Activated naive CD4-positive, alpha-beta T cell treated with anti-CD3 and anti-CD28 coated beads, Interleukin-2, amount 50 U/mL, for 72 hours (primary cell): ENCODE measurements at places on chromosomes 2 and 18.

DNA sequence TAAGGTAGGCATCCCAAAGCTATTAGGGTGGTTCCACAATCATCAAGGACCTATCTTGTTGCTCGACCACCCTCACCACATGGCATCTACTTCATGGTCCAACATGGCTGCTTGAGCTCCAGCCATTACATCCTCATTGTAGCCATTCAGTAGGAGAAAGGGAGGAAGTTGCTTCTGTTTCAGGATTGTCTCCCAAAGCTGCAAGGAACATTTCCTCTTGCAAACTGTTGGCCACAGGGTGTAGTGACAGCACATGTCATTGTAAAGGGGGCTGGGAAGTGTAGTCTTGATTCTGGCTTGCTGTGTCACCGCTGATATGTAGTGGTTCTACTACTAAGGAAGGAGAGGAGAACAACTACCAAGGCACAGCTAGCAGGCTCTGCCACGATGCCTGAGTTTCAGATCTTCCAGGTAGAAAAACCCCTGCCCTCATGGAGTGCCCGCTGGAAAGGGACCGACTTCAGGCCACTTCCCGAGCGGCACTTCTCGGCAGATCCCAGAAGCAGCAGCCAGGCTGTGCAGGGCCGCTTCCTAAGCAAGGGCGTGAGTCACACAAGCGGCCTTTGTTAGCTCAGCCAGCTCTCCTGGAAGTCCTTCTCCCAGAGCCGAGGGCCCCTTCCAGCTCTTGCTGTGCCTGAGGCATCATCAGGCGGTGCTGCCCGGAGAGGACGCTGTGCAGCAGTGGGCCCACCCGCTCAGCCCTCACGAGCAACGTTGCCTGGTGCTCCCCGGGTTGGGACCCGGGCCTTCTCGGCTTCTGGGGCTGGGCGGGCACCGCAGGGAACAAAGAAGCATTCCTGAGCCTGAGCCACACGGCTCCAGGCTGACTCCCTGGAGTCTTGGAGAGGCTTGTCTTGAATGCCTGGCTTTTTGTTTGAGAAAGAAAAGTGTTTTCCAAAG lies 58.2 kb downstream of the HS6ST1 start:
- DNase-seq: no peak

- no peak for DNase-seq
These were observed 134.6 kb downstream of the CTIF start for GRCh38 chr18:48673456-48673852.

- DNase-seq: no peak
These were observed 107.8 kb downstream of the MEP1B start for GRCh38 chr18:32297579-32298170.

DNA sequence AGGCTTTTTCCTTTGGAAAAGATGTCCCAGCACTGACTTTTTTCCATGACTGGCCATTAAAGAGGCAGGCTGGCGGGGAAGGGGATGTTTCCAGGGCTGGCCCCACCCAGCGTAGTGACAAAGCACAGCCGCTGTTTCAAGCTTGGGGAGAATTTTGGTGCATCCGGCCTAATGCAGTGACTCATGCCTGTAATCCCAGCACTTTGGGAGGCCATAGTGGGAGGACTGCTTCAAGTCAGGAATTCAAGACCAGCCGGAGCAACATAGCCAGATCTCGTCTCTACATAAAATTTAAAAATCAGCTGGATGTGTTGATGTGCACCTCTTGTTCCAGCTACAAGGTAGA lies 78.0 kb upstream of the SH3BP4 start:
- no peak for DNase-seq

- no peak for DNase-seq
These were observed 201.3 kb upstream of the APCDD1 start for GRCh38 chr18:10252952-10253705.

GRCh38 chr2:164993287-164994016 lies 38.1 kb upstream of the SLC38A11 start:
- DNase-seq: no peak

DNA sequence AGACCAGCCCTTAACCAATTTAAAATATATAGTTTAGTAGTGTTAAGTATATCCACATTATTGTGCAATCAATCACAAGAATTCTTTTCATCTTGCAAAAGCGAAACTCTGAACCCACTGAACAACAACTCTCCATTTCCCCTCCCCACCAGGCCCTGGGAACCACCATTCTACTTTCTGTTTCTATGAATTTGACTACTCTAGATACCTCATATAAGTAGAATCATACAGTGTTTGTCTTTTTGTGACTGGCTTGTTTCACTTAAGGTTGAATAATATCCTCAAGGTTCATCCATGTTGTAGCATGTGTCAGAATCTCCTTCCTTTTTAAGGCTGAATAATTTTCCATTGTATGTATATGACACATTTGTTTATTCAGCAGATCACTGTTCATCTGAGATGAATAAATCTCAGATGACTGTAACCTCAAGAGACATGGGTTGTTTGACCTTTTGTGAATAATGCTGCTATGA lies 8.1 kb upstream of the SOS1 start:
- DNase-seq: no peak

- DNase-seq: no peak
These were observed 118.9 kb upstream of the ARL5A start for GRCh38 chr2:151946899-151947812.

DNA sequence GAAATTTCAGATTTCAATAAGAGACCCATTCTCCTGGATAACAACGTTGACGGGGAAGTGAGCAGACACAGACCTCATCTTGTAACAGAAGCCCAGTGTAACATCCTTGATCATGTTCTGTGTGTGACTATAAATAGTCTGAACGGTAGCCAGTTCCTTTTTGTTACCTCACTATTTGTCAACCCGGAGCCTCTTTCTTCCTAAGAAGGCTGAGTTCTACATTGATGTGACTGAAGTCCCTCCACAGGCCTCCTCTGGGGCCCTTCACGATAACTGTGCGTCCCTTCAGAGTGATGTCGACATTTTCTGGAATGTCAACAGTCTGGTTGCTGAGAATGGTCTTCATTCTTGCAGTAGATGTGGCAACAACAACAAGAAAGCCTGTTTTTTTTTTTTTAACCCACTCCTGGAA lies 6.3 kb upstream of the PLEKHM3 start:
- DNase-seq: no peak

DNA sequence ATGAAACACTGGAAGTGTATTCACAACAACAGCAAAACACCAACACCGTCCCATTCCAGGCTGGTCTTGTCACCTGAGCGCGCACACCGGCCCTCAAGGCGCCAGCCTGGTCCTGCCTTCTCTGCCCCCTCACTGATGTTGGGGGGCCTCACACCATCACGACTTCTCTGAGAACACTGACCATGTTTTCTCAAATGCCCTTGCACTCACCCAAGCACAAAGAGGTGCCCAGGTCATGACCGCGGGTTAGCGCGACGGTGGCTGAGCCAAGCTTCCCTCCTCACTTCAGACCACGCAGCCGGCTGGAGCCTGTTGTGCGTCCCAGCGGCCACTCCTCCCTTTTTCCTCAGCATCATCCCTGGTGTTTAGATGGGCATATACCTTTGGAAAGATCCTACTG lies 101.3 kb upstream of the SALL3 start:
- DNase-seq: no peak

- DNase-seq: no peak
These were observed 79.2 kb upstream of the MGAT5 start for GRCh38 chr2:134174711-134175110.

DNA sequence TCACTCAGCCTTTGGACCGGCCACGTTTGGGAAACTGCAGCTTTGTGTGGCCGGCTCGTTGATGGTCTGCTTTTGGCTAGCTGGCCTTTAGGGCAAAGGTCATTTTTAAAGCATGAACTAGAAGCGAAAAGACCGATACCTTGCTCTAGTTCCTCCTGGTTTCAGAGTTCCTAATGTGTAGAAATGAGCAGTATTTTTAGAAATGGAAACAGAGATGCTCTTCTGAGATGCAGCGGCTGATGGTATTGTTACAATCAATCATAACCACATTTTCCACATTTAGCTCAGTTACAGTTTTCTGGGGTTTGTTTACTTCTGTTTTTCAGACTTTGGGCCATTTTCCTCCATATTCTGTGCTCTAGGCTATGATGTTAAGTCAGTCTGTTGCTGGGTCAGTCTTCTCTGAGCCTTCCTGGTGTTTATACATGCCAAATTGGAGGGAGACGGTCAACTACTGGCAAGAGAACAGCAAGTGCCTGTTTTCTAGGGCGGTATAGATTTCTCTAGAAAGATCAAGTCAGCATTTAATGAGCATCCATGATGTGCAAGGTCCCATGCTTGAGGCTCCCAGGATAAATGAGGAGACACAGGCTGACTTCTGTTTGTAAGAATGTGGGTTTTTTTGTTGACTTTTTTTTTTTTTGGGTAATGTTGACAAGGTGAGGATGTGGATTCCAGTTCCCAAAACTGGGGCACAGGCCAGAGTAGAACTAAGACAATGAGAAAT lies 28.0 kb downstream of the RNF144A start:
- DNase-seq: no peak

GRCh38 chr2:35447821-35448220 lies 907.8 kb upstream of the CRIM1 start:
- no peak for DNase-seq

GRCh38 chr2:401019-401679 lies 113.3 kb upstream of the ALKAL2 start:
- no peak for DNase-seq

- no peak for DNase-seq
These were observed 12.8 kb upstream of the MSGN1 start for GRCh38 chr2:17803497-17803896.

DNA sequence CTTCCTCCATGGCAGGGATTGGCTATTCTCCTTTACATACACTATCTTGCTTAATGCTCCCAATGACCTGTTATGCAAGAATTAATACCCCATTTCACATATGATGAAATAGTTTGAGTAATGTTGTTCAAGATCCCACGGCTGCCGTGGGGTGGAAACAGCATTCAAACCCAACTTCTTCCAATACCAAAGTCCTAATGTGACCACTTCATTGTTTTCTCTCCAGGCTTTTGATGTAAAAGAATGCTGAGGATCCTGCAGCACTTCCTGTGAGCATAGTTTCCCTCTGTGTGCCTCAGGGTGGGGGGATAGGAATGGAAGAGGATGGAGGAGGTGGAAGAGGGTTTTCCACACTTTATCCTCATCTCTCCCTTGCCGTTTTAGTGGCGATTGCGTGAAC lies 199.4 kb downstream of the IRS1 start:
- no peak for DNase-seq

DNA sequence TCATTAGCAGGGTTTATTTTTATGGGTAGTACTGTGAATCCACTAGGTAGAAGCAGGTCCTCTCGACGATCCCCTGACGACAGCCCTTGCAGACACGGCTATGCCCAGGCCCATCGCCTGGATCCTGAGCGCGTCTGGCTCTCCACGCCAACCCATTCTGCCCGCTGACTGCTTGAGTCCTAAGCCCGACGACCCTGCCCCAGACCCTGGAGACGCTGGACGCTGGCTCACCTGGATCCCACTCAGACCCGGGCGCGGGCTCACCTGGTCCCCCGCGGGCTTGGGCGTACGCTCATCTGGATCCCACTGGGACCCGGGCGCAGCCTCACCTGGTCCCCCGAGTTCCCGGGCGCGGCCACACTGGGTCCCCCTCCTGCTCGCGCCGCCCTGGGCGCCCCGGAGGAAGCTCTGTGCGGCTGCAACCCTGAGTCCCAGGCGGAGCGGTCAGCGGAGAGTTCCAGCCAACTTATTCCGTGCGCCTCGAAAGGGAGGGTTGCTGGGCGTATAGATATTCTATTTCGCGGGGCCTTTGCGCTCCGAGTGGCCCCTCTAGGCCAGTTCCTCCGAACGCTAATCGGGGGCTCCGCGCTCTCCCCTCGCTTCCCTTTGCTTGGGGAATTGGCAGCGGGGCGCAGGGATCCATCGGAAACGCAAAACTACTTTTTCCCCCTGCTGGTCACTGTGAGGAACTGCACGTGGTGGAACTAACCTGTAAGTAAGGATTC lies 22.4 kb upstream of the RMP24 start:
- peak; percentile 50 for DNase-seq

DNA sequence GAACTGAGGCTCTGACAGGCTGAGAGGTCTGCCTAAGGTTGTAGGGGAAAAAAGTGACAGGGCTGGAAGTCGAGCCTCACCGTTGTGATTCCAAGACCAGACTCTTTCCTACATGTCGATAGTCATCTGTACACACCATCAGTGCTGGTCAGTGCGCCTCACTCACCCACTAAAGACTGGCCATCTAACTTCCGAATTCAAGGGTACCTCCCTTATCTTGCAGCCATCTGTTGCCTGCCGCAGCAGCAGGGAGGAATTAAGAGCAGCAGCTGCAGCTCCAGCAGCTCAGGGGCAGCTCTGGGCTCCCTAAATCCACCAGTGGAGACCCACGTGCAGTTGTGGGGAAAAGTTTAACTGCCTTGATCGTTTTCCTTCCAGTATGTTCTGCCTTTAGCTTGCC lies 32.6 kb upstream of the GPR39 start:
- DNase-seq: no peak

- DNase-seq: no peak
These were observed 233.0 kb downstream of the TFCP2L1 start for GRCh38 chr2:121052023-121052422.

GRCh38 chr18:67381608-67382150 lies 134.8 kb downstream of the DSEL start:
- DNase-seq: no peak

GRCh38 chr2:148259674-148260073 lies 238.8 kb downstream of the MBD5 start:
- DNase-seq: no peak

DNA sequence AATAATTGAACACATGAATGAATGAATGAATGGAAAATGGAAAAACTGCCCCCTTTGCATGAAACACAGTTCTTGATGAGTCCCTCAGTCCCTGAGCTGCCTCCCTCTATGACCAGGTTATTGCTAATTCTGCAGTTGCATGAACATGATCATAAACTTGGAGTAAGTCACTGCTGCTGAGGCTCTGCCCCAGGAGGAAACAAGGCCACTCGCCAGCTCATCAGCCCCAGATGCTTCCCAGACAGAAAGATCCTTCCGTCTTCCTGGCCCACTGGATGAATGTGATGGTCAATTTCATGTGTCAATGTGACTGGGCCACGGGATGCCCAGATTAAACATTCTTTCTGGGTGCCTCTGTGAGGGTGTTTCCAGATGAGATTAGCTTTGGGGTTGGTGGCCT lies 16.4 kb downstream of the GPR45 start:
- DNase-seq: no peak

- no peak for DNase-seq
These were observed 74.5 kb downstream of the EPB41L3 start for GRCh38 chr18:5469340-5469739.

DNA sequence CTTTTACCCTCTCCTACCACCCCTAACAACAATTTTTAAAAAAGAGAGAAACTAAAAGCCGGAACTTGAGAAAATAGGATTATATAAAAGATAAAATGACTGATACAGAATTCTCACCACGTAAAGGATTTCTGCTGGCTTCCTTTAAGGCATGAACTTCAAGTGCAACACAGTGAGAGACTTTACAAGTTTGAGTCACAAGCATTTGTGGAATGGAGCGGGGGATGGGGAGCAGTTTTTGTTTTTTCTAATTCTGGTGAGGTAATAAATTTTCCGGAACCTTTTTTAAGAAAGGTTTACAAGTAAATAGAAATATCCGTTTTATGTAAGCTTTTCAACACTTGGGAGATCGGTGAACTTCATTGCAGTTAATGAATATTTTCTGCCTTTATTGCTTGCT lies 1.8 kb upstream of the CDH2 start:
- no peak for DNase-seq
